Left colon (tissue), 2 donors: ENCODE measurements at places on chromosomes 6 and 20.

- no peak for DNase-seq
Measured at GRCh38 chr6:2543321-2543720, 207.4 kb downstream of the MYLK4 start.

DNA sequence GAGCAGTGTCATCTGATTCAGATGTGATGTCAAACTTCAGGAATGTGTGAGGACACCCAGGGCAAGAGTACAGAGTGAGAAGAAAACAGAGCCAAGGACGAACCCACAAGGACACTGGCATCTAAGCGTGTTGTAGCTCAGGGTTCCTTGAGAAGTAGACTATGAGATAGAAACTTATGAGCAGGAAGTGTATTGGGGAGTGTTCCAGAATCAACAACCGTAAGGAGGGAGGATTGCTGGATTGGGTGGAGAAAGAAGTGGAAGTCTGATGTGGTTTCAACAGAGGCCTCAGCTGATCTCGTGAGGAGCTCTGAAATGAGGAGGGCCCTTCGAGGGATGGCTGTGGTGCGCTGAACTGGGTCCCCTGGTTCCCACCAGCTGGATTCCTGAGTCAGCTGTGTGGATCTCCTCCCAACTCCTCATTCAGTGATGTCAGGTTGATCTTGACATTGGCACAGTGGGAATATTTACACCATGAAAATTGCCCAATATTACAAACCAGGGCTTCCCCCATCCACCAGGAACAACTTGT lies 25.7 kb upstream of the IGF2R start:
- no peak for DNase-seq

GRCh38 chr6:4381381-4381780 lies 246.0 kb upstream of the ECI2 start:
- no peak for DNase-seq

- DNase-seq, result no peak
Measured at GRCh38 chr6:66926060-66926459, 1219.0 kb upstream of the EYS start.

DNA sequence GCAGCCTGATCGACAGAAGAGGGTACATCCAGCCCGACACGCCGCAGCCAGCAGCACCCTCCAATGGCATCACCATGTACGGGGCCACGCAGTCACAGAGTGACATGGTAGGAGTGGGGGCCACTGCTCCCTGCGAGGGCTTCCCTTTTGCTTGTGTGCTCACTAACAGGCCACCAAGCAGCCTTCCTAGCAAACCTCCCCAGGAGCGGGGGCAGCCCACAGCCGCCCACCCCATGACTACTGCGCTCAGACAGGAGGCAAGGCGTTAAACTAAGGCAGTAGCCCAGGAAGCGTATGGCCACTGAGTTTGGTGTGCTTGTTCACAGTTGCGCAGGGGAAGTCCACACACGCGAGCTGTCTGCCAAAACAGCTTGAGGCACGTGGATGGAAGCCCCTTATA lies 169.5 kb upstream of the SNX9 start:
- DNase-seq, result no peak

GRCh38 chr6:90978046-90978445 lies 391.2 kb upstream of the MAP3K7 start:
- DNase-seq, result no peak

- DNase-seq, result peak; percentile 91
Measured at GRCh38 chr20:17925141-17925939, 43.3 kb downstream of the SNX5 start.

DNA sequence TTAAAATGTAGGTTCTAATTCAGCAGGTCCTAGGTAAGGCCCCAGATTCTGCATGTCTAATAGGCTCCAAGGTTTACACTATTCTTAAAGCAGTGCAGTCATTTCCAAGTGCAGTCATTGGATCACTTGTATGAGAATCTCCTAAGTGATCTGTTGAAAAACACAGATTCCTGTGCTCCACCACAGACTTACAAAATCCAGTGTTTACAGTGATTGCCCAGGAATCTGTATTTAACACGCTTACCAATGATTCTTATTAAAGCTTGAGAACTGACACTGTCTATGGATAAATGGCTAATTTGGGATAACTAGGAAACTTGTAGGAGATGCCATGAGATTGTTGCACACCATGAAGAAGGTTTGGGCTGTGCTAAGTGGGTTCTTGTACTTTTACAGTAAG lies 104.6 kb upstream of the PLEKHG1 start:
- no peak for DNase-seq

- no peak for DNase-seq
Measured at GRCh38 chr6:21061892-21062291, 527.6 kb downstream of the CDKAL1 start.

DNA sequence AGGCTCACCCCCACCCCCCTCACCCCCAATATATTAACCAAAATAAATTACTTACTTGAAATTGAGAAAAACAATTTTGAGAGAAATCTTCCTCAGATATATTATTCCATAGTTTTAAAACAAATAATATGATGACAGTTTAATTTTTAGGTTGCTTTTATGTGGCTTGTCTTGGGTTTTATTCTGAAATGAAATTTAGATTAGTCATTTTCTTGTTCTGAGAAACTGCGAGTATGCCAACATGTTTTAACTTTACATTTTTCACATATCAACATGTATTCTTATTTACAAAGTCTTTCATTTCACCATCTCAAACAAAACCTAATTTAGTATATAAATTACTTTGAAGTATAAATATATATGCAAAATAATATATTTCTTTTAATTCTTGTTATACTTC lies 11.1 kb downstream of the REV3L start:
- DNase-seq, result no peak

DNA sequence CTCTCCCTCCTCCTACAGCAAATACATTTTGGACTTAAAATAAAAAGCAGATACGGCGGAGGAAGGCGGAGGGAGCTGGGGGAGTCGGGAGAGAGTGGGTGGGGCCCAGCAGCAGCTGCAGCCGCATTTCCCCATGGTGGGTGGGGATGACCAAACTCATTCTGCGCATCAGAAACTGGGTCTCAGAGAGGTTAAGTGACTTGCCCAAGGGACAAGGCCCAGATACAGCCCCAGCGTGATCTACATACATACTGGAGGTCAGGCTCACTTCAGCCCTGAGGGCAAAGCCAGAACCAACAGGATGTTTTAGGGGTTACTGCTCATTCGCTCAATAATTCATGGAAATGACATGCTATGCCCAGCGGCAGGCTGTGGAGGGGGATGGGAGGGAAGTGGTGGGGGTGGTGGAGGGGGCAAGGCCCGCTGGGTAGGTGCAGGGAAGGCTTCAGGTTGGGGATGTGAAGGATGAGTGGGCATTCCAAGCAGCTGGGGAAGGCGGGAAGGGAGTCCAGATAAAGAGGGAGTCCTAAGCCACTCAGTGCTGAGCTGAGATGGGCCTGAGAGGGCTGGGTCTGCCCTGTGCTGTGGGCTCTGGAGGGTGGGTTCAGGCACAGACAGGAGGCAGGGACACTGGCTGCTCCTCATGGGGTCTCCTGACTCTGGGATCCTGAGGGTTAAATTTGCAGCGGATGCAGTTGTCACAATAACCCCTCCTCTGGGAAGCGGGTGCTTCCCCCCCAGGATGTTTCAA lies 31.0 kb downstream of the DLGAP4 start:
- no peak for DNase-seq

DNA sequence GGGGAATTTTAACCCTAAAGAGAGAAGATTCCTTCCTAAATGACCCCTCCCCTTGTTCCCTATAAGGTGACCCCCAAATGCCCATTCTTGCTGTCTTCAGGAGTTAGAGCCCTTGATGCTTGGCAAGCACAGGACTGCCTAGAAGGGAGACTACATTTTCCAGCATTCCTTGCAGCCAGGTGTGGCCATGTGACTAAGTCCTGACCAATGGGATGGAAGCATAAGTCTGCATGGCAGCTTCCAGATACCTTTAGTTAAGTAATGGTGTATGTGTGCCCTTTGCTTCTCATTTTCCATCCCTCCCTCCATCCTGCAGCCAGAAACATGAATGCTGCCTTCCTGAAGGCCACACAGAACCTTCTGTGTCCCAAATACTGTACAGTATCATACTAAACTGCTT lies 5.5 kb downstream of the BFSP1 start:
- no peak for DNase-seq

- no peak for DNase-seq
Measured at GRCh38 chr6:16503970-16504415, 257.3 kb downstream of the ATXN1 start.

- no peak for DNase-seq
Measured at GRCh38 chr20:59400708-59401107, 100.3 kb downstream of the EDN3 start.

DNA sequence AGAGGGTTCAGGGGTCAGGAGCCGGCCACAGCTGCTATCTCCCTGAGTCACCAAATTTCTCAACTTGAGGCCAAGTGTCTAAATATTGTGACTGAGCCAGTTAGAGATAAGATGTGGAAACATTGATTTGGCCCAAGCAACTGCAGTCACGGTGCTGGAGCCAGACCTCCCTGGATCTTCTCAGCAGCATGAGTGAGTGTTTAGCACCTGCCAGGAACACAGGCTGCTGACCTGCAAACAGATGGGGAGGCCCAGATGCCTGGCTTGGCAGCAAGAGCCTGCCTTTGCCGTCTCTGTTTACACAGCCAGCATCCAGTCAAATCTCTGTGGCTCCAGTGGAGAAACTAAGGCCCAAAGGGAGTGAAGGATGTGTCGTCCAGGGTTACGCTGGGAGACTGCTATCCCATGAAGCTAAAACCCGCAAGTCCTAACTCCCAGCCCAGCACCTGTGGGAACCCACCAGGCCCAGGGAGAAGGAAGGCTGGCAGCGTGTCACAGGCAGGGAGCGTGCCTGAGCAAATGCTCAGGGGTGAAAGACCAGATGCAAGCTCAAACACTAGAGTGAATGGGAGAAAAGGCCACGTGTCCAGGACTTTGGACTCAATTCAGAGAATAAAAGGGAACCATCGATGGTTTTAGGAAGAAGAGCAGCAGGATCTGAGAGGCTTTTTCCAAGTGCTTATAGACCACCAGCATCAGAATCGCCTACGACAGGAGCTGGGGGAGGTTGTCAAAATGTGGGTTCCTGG lies 15.9 kb upstream of the PTGIS start:
- peak; percentile 42 for DNase-seq

DNA sequence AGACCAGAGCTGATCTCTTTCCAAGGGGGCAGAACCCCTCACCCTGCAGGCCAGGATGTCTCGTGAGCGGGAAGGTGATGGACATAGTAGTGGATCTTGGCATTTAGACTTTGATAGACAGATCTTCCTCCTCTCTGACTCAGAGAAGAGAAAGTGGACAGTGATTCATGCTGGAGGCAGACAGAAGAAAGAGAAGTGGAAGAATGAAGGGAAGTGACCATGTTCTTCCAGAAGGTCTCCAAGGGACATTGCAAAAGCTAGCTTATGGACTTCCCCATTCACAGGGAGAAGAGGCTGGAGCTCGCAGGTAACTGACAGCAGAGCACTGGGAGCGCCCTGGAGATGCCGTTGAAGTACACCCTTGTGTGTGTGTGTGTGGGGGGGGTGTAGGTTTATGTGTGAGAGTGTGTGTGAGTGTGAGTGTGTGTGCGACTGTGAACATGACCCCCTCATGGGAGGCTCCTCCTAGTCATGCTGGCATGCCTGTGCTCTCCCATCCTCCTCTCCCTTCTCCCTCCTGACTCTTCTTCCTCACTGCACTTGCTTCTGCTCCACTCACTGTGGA lies 8.0 kb upstream of the RAET1L start:
- DNase-seq, result no peak

DNA sequence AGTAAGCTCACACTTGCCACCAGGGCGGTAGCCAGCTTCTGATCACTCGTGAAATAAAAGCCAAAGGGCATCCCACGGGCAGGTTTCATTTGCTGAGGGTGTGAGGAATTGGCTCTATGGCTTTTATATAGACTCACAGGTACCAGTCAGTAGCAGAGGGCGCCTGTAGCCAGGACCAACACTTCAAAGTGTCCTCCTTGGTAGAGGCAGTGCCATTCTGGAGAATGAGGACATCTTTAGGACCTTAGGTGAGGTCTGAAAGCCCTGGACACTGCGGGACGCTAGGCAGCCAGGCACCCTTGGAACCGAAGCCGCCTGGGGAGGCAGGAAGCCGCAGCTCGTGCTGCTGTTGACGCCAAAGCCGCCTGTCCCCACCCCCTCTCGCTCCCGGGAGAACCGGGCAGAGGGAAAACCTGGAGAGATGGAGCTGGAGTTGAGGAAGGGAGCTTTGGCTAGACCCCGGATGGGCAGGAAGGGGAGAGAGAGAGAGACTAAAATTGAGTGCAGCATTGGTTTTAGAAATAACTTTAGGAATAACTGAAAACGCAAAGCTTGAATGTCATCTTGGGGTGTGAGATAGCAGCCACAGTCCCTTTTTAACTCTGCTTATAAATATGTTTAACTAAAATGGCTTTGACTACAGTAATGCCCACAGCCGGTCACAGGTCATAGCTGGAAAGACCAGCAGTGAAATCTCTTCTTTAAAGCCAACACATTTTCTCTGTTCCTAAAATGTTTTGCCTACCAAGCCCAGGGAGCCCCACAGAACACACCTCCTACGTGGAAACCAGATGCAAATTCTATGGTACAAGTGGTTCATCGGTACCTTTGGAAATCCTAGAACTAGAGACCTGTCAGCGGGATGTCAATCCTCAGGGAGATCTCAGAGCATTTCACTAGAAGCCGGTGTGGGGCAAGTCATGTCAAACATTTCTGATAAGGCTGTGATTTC lies 128.5 kb upstream of the CDYL start:
- DNase-seq, result peak; percentile 83

DNA sequence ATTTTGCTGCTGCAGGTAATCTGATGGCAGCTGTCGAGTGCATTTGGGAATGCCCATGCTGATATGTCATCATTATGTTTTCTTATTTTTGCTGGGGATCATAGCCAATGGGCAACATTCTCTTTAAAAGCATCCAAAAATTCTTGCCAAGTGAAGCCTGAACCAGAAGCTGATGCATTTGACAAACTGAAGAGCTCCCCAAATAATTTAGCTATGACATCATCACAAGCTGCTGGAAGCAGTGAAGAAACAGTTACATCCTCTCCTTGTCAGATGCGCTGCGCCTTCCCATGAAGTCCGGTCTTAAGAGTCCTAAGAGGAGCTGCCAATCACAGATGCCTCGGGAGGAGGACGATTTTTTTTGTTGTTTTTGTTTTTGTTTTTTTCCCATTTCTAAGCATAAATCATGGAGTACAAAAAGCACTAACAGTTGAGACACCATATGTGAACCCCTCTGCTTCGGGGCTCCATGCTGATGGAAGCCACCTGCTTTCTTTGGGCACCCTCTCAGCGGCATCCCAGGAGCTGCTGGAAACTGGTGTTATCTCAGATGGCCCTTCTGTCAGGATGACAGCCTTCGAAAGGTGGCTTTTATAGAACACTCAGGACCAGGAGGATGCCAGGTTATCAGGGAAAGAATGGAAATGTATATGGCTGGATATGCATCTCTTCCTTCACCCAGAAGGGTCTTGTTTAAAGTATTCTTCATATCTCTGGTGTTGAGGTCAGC lies 56.1 kb upstream of the FOXQ1 start:
- DNase-seq, result no peak

DNA sequence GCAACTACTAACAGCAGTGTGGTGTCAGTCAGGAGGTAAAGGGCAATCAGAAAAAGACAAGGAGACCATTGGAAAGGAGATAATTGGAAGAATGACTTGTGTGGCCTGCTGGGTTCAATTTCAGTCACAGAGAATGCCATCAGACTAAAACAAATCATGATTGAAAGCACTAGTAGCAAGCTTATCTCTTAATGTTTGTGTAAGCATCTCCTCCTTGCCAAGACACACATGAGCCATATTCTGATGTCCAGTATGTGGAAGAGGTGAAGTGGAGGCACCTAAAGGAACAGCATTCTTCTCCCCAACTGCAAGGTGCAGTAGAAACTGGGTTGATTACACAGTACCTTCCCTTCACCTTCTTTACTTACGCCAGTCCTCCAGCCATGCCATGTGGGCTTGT lies 287.5 kb downstream of the ZFAND3 start:
- DNase-seq, result no peak

GRCh38 chr6:39840781-39841180 lies 48.6 kb downstream of the DAAM2 start:
- no peak for DNase-seq
